ENCODE measurements at places on chromosomes 3 and 15.

DNA sequence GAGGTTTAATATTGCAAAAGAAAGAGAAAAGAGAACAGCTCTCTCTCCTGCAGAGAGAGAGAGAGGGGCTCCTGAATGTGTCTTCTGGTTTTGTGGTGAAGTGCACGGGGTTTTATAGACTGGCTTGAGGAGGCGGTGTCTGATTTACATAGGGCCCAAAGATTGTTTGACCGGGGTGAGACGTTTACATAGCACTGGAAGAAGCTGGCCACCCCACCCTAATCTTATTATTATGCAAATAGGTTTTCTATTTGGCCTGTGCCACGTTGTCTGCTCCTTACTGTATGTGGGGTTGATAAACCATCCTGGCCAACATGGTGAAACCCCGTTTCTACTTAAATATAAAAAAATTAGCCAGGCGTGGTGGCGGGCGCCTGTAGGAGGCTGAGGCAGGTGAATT is 268.6 kb downstream of the SV2B start:
- no peak for DNase-seq

DNA sequence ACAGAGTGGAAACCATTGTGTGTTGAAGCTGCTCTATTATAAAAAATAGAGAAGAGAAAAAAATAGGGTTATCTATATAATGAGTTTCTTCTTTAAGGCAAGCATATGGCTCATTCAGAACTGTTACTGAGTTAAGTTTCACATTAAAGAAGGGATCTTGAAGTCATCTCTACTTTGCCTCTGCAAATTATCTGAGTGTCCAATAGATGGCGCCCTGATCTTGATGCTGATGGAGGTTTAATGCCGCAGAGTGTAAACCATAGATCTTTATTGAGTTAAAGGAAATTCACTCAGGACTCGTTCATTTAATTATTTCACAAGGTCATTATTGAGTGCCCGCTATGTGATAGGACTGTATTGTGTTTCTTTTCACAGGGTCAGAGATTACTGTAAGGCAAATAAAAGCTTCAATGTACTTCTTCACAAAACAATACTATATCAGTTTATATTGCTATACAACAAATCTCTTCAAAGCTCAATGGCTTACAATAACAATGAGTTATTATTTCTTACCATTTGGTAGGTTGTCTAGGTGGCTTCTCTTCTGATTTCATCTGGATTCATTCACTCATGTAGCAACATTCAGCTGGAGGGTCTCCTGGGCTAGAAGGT is 171.4 kb downstream of the NSUN3 start:
- DNase-seq = peak; percentile 7

DNA sequence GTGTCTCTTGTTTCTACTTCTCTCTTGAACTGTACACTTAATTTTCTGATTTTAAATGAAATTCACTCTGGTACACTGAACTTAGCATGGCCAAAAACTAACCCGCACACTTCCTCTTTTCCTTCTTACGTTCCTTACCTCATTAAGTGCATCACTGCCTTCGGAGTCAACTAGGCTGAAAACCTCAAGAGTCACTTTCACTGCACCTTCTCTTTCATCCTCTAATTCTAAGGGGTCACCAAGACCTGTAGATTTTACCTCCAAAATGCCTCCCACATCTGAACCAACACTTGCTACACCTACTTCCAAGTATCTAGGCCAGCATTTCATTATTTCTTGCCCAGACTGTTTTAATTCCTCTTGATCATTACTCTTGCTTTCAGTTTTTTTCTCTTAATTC is 6.6 kb downstream of the CBLB start:
- DNase-seq = peak; percentile 33

DNA sequence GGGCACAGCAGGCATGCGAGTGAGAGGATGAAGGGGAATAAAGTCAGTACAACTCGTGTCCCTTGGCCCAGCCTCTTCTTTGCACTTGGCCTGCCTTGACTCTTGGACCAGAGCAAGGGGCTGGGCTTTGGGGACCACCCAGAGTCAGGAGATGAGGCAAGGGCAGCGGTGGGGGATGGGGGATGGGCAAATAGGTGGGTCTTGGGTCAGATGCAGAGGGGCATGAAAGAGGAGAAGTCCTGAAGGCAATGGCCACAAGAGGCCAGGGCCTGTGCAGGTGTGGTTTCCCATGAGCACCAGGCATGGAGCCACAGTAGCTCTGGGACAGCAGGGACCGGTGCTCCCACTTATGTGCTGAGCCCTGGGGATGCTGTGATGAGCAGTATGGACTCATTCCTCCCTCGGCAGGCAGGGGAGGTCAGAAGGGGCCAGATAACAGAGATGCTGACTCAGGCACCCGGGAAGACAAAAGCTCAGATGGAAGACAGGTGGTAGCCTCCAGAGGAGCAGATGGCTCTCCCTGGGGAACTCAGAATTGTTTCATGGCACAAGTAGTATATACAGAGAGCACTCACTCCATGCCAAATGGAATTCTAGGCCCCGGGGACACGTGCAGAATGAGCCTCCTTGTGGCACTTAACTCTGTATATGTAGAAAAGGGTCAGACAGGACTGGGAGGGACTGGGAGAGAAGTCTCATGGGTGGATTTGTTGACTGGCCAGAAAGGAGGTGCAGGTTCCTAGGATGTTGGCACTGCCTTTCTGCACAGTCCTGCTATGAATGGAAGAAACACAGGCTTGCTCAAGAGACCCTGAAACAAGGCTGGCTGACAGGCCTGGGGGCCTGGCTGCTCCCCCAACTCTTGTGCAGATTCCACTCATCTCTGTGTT is 14.3 kb downstream of the ZBTB47 start:
- no peak for DNase-seq

DNA sequence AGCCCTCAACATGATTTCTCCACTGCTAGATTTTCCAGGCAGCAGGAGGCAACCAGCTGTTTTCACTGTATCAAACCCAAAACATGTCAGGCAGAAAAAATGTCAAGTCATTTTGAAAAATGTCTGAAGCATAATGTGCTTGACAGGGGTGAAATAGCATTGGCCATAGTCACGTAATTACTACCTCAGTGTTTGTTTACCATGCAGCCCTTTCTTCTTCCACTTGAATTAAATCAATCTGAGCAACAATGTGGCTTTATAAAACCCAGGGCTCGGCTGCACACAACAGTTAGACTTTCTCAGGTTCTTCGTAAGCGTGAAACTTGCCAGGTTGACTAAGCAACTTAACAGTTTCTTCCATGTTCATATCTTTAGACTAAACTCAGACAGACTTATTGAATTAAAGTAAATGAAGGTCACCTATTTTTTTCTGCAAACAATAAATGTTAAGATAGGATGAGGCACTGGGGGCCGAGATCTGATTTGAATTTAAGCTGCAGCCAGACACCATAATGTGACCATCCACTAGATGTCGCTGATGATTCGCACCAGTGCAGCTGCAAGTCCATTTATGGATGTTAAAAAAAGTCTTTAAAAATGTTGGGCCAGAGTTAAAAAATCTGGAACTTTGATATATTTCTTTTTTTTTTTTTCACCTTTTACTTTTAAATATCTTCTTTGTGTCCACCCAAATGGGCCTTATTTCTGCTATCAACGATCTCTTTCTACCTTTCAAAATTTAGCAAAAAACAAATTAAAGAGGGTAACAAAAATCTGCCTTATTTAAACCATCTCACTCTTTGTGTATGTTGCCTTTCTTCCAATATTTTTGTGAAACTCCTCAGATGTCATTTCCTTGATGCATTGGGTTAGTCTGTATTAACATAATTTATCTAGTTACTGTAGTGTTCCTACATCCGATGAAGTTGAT is 305.9 kb downstream of the CACNA2D3 start:
- DNase-seq = peak; percentile 43
